Bronchial epithelial cell (primary cell): ENCODE measurements at places on chromosomes 5 and 9. TPM values are rescaled to one million over a fixed set of nuclear protein-coding genes. Genes with fewer than 3 reads are reported as not detected.
A peak's percentile ranks its signal among the peaks of the same experiment; 100 is the strongest.

The GPRIN1 gene
- 1.6 and 2.8 TPM in 2 replicates for total RNA-seq

The COL23A1 gene
- 0.13 and 0.26 TPM in 2 replicates for total RNA-seq

The AMBP gene
- not detected in 2 replicates for total RNA-seq

The CLK4 gene
- total RNA-seq = 17.4 and 25.5 TPM in 2 replicates

- peak; percentile 38 for DNase-seq
Measured at GRCh38 chr5:180470966-180471582, 23.1 kb upstream of the CNOT6 start.

GRCh38 chr5:126370796-126371718 lies 52.2 kb upstream of the GRAMD2B start:
- peak; percentile 86 for DNase-seq

DNA sequence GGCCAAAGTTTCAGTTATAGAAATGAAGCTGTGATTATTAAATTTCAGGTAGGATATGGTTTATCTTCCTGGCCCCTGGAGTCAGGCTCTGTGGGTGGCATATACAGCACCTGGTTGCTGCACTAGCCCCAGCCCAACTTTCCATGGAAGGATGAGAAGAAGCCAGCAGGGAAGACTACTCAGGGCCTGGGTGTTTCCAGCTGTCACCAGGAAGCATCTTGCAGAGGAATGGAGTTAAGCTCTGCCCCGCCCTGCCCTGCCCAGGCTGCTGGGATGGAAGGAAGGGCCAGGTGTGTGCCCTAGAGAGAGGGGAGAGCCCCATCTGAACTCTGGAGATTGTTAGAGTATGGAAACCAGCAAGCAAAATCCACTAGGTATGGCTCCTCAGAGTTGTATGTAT lies 42.8 kb upstream of the FAT2 start:
- DNase-seq = no peak

GRCh38 chr5:52794519-52794918 lies 6.8 kb downstream of the ITGA1 start:
- DNase-seq = peak; percentile 56

GRCh38 chr5:53373451-53374158 lies 106.8 kb upstream of the FST start:
- peak; percentile 62 for DNase-seq

- no peak for DNase-seq
Measured at GRCh38 chr5:28750251-28750650, 1711.9 kb upstream of the CDH9 start.

- peak; percentile 76 for DNase-seq
Measured at GRCh38 chr5:100668511-100668910, 133.3 kb downstream of the FAM174A start.
